ENCODE measurements at places on chromosomes 4 and X. TPM values are rescaled to one million over a fixed set of nuclear protein-coding genes. Genes with fewer than 3 reads are reported as not detected.

DNA sequence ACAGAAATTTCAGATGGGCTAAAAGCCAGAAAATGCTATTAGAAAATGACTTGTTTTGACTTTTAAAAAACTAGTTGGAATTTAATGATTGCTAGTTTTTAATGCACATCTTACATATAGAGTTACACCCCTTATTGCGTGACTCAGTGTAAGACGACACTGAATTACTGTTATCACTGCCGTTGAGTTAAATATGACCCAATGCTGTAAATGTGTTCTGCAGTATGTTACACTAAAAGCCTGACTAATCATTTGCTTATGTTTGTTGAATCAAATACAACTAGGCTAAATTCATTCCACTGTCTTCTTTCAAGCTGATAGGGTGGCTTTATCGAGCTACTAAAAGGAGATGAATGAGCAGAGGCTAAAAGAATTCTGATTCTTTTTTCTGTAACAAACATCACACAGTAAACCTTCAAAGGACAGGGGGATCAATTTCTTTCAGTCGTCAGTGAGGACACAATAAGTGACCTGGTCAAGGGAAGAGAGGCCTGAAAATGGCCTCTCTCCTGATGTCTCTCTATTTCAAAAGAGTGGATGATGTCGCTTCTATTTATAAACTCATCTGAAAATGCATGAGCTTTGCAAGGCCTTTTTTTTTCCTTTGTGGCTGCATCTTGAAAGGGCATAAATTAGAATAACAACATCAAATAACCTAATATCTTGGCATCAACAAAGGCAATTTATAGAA is 142.2 kb upstream of the KCNIP4 start:
- DNase-seq: no peak
- H3K4me1 ChIP-seq: no peaks in the 10 kb centered on the region
- no peaks in the 10 kb centered on the region for H3K27me3 ChIP-seq
- H3K4me3 ChIP-seq: no peak overlapping the region

- no peak for DNase-seq
- no peaks in the 10 kb centered on the region for H3K4me1 ChIP-seq
- H3K36me3 ChIP-seq: no peaks in the 10 kb centered on the region
- H3K4me3 ChIP-seq: no peak overlapping the region
Measured at GRCh38 chr4:13933191-13933590, 305.7 kb upstream of the BOD1L1 start.

DNA sequence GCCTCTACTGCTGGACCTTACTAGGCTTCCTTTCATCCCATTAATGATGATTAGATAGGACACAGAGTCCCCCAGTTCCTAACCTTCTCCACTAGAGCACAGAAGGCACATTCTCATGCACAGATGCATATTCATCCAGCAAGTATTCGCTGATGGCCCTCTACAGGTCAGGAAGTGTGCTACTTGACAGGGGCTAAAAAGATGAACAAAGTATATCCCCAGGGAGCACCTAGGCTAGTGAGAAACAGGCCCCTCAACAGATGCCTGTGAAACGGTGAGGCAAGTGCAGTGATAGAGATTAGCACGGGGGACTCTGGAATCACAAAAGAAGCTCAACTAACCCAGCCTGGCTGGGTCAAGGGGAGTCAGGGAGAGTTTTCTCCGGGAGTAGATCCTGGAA is 95.8 kb downstream of the MGST2 start:
- H3K27me3 ChIP-seq: peaks cover 2% of the 10 kb centered on the region
- no peaks in the 10 kb centered on the region for H3K4me1 ChIP-seq
- no peak for DNase-seq
- H3K4me3 ChIP-seq: no peak overlapping the region
- no peaks in the 10 kb centered on the region for H3K36me3 ChIP-seq

DNA sequence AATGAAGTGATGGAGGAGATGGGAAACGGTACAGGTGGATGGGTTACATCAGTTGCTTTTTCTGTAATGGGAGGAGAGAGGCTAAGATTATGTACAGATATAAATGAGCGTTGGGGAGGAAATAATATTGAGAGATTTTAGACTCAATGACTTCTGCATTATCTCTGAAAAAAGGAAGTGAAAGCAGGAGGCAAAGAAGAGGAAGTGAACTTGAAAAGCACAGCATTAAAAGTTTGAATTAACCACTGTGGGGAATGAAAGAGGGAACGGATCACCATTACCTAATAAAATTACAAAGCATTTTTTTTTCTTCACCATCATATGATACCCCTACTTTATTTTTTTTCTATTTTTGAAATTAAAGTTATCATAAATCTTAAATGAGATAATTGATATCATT is 1025.5 kb downstream of the RPA4 start:
- no peaks in the 10 kb centered on the region for H3K4me1 ChIP-seq
- H3K36me3 ChIP-seq: no peaks in the 10 kb centered on the region
- no peak for DNase-seq
- H3K4me3 ChIP-seq: no peak overlapping the region
- H3K27me3 ChIP-seq: no peaks in the 10 kb centered on the region

DNA sequence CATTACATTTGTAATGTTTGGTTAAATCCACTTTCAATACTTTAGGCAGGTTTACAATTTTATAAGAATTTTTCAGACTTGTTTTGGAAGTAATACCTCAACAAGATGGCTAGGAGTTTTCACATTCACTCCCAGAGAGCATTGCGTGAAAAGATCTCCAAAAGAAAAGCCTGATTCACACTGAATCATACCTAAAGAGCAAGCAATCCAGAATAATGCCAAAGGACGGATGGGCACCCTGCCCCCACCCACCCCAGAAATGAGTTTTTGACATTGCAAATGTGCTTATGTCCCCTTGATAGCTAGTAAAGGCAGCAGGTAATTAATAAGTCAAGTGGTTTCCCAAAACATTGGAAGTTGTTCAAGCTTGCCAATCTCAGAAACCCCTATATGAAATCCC is 557.7 kb upstream of the TENM3 start:
- H3K27me3 ChIP-seq: no peaks in the 10 kb centered on the region
- no peak overlapping the region for H3K4me3 ChIP-seq
- no peak overlapping the region for H3K27ac ChIP-seq
- H3K4me1 ChIP-seq: no peaks in the 10 kb centered on the region

- H3K4me1 ChIP-seq: no peaks in the 10 kb centered on the region
- no peaks in the 10 kb centered on the region for H3K27me3 ChIP-seq
- H3K27ac ChIP-seq: no peak overlapping the region
- no peak overlapping the region for H3K4me3 ChIP-seq
Measured at GRCh38 chrX:20352504-20352903, 85.8 kb upstream of the RPS6KA3 start.

DNA sequence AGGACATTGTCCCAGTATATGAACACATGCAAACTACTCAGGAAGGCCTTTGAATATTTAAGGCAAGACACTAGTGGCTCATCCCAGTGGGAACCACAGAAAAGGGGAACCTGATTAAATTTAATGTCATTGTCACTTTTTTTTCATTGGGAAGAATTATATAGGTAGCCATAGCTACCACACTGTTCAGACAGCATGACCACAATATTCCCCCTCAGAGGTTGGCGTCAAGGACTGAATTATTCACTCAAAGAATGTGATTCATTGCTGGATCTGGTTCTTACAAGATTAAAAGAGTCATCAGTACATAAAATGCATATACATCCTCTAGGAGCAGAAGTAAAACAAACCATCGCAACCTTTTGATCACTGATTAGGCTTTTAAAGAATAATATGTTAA is 92.0 kb upstream of the SMARCAD1 start:
- no peak overlapping the region for H3K27ac ChIP-seq
- DNase-seq: no peak
- H3K27me3 ChIP-seq: no peaks in the 10 kb centered on the region
- H3K36me3 ChIP-seq: no peaks in the 10 kb centered on the region

GRCh38 chrX:153303276-153304262 is 18.0 kb downstream of the PNMA6F start:
- no peak overlapping the region for H3K27ac ChIP-seq
- no peak for DNase-seq
- peaks cover 3% of the 10 kb centered on the region for H3K27me3 ChIP-seq
- no peaks in the 10 kb centered on the region for H3K36me3 ChIP-seq
- no peaks in the 10 kb centered on the region for H3K4me1 ChIP-seq

GRCh38 chrX:131271274-131271673 is 17.8 kb downstream of the IGSF1 start:
- H3K4me3 ChIP-seq: no peak overlapping the region
- no peak for DNase-seq
- no peaks in the 10 kb centered on the region for H3K4me1 ChIP-seq
- no peaks in the 10 kb centered on the region for H3K27me3 ChIP-seq
- no peaks in the 10 kb centered on the region for H3K36me3 ChIP-seq

DNA sequence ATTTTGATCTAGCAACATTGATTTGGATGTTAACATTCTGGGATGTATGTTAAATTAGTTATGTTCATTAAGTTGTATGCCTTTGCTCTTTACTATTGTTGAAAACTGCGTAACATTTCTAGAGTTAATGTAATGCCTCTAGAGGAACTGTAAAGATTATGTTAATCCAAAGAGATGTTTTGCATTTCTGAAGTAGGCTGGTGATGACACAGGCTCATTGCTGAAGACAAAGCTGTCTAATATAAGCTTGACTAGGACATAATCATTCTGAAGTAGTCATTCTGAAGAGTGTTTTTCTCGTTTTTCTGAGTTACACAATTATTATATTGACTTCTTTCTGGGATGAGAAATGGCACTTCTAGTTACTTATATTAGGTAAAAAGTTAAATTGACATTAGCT is 72.9 kb downstream of the LRP2BP start:
- H3K4me3 ChIP-seq: no peak overlapping the region
- peaks cover 5% of the 10 kb centered on the region for H3K4me1 ChIP-seq
- no peaks in the 10 kb centered on the region for H3K36me3 ChIP-seq
- no peak overlapping the region for H3K27ac ChIP-seq
- no peak for DNase-seq

DNA sequence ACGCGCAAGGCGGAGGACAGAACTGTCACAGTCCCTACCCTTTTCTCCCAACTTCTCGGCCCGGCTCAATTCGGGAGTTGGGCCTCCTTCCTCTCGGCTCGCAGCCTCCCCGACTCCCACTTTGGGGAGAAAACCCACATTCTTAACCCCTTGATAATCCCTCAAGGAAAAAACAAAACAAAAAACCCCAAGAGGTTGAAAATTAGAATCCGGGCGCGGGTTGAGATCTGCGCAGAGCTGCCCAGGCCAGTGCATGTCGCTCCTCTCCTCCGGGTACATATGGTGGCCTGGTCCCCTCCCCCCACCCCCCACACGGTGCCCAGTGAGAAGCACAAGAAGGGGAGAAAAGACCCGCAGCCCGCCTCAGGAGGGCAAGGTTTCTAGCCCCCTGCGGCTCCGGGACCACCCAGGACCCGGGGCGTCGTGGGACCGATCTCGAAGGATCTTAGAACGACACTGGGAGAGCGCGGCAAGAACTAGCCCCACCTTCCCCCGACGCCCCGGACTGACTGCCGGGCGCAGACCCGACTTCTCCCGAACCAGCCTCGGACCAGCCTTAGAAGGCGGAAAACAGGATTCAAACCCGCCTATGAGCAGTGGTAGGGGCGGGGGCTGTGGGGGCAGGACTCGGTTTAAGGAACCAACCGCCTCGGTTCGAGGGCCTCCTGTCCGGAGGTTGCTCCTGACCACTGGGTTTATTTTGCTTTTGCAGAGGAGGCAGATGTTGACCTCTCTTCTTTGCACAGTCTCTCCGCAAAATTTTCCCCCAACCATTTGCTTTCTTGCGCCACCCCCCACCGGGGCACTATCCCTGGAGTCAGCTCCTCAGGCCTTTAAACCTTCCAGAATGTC is 2.5 kb upstream of the PDGFRA start:
- H3K36me3 ChIP-seq: no peaks in the 10 kb centered on the region
- peaks cover 41% of the 10 kb centered on the region for H3K4me1 ChIP-seq
- peaks cover 67% of the 10 kb centered on the region for H3K27me3 ChIP-seq
- no peak for DNase-seq
- H3K27ac ChIP-seq: no peak overlapping the region

- no peak overlapping the region for H3K4me3 ChIP-seq
- no peak overlapping the region for H3K27ac ChIP-seq
- no peaks in the 10 kb centered on the region for H3K4me1 ChIP-seq
- no peak for DNase-seq
- no peaks in the 10 kb centered on the region for H3K27me3 ChIP-seq
Measured at GRCh38 chrX:87265518-87265917, 252.1 kb upstream of the KLHL4 start.

The NAP1L3 gene
- polyA plus RNA-seq: 0.61 TPM

The STAP1 gene
- not detected for polyA plus RNA-seq

The HTR2C gene
- not detected for polyA plus RNA-seq

The GEMIN8 gene
- polyA plus RNA-seq: 37.9 TPM

The UGT2B17 gene
- 0.05 TPM for polyA plus RNA-seq

The CLIC2 gene
- polyA plus RNA-seq: 0.40 TPM

The POU4F2 gene
- not detected for polyA plus RNA-seq

Measured in keratinocyte (primary cell).